Skin of body (tissue), 3 donors: ENCODE measurements at places on chromosomes 7 and 10. TPM values are rescaled to one million over a fixed set of nuclear protein-coding genes. Genes with fewer than 3 reads are reported as not detected.

NODAL gene
- total RNA-seq = not detected

FAM25G gene
- total RNA-seq = 1.8 TPM

SLC39A12 gene
- total RNA-seq = 0.10 TPM

GCK gene
- 0.79 TPM for total RNA-seq

- DNase-seq = no peak
Observed at GRCh38 chr10:86361156-86362128, 5.2 kb downstream of the GRID1 start.

DNA sequence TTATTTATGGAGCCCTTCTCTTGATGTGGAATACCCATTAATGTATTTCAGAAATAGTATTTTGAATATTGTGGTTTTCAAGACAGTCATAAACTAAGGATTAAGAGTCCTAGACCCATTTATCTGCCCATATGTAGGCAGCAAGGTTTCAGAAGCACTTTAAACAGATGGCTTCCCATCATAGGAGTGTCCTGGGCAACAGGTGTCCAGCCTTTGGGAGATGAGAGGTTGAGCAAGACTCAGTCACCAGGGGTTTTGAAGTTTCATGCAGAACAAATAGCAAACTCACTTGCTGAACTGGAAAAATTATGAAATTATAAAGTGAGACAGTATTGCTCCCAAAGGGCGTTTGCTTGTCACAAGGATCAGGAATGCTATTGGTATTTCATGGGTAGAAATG, 192.9 kb upstream of the CSTF2T start:
- DNase-seq = no peak

GRCh38 chr7:95454438-95455045, 19.7 kb upstream of the PON2 start:
- DNase-seq = no peak
